Activated CD8-positive, alpha-beta T cell treated with anti-CD3 and anti-CD28 coated beads, Interleukin-2, amount 10 ng/mL, durations not matched to agents 7 days and 5 days (primary cell): ENCODE measurements at places on chromosomes 3 and 15. TPM values are rescaled to one million over a fixed set of nuclear protein-coding genes. Genes with fewer than 3 reads are reported as not detected.

The ITIH1 gene
- total RNA-seq = not detected

The EIF4A2 gene
- total RNA-seq = 365 TPM

The LIPC gene
- 4.4 TPM for total RNA-seq

The C3orf18 gene
- total RNA-seq = 61.6 TPM

The CCDC191 gene
- total RNA-seq = 2.4 TPM

The CISH gene
- total RNA-seq = 394 TPM

The KBTBD8 gene
- 12.9 TPM for total RNA-seq

The SMCO1 gene
- not detected for total RNA-seq

- no peak for DNase-seq
- no peaks in the 10 kb centered on the region for H3K36me3 ChIP-seq
- no peak overlapping the region for H3K27ac ChIP-seq
These were observed 8.7 kb downstream of the BTD start for GRCh38 chr3:15610082-15610759.

DNA sequence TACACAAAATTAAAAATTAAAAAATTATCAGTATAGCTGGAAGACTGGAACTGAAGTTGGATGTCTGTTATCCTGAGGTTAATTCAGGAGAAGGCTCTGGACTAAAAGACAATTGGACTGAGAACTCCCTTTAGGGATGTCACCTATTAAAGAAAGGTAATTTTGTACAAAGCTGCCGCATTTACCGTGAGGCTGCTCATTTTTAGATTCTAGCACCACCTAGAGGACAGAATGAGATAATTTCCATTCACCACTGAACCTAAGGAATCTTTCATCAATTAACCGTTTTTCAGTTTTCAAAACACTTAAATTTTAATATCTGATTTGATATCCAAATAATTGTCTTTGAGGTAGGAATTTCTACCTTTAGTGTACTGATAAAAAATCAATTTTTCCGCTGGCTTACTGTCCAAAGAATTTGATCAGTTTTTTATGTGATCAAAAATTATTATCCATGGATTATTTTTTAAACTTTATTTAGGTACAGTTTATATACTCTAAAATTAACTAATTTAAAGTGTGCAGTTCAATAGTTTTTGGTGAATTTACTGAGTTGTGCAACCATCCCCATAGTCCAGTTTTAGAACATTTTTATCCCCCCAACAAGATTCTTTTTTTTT, 106.7 kb upstream of the TNIK start:
- H3K4me1 ChIP-seq = peaks cover 17% of the 10 kb centered on the region
- no peaks in the 10 kb centered on the region for H3K36me3 ChIP-seq
- no peak overlapping the region for H3K4me3 ChIP-seq
- H3K27me3 ChIP-seq = peaks cover 13% of the 10 kb centered on the region
- no peak for DNase-seq
- H3K27ac ChIP-seq = no peak overlapping the region

DNA sequence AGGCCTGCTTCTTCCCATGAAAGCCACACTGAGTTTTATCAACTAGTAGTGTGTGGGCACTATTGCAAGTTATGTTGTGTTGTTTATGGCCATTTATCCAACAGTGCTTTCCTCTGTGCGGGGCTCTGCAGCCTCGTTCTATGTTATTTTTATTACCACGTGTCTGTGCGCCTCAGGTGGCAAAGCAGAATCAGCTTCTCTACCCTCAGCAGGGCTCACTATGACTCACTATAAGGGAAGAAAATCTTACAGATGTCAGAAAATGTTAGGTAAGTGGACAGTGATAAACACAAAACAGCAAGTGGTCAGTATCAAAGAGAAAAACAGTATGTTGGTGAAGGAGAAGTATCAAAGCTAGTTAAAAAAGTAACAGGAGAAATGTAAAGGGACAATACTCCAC, 61.4 kb downstream of the MOBP start:
- no peak overlapping the region for H3K4me3 ChIP-seq
- no peak overlapping the region for H3K27ac ChIP-seq
- H3K4me1 ChIP-seq = no peaks in the 10 kb centered on the region
- H3K27me3 ChIP-seq = peaks cover 15% of the 10 kb centered on the region

DNA sequence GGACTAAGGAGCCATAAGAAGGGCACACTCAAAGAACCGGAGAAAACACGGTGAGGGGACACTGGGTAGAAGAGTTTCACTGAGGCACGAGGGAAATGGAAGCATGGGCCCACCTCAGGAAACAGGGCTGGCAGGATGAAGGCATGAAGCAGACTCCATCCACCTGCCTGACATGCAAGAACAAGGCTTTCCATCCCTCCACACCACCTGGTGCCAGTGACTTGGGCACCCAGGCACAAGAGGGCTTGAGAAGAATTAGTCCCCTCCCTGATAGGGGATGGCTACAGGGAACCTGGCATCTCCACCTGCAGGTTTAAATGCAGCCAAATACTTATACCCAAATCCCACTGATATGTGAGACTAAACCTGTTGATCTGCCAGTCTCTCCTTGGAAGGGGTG, 38.9 kb upstream of the PPP2R3A start:
- H3K27me3 ChIP-seq = no peaks in the 10 kb centered on the region
- H3K27ac ChIP-seq = no peak overlapping the region
- H3K36me3 ChIP-seq = no peaks in the 10 kb centered on the region
- H3K4me1 ChIP-seq = no peaks in the 10 kb centered on the region
- no peak for DNase-seq

DNA sequence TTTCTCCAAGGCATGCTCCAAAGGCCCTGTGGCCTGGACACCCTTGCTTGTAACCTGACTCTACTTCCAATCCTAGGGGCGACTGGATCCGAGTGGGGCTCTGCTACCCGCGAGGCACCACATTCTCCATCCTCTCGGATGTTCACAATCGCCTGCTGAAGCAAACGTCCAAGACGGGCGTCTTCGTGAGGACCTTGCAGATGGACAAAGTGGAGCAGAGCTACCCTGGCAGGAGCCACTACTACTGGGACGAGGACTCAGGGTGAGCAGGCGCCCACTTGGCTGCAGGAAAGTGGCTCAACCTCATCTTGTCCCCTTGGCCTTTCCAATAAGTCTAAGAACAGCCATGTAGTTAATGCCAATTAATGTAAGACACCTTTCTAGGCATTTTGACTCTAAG, 51.9 kb downstream of the MESD start:
- DNase-seq = no peak
- H3K27me3 ChIP-seq = no peaks in the 10 kb centered on the region
- H3K4me1 ChIP-seq = peaks cover 8% of the 10 kb centered on the region
- H3K27ac ChIP-seq = no peak overlapping the region

- no peak overlapping the region for H3K27ac ChIP-seq
- H3K27me3 ChIP-seq = peaks cover 38% of the 10 kb centered on the region
- no peaks in the 10 kb centered on the region for H3K36me3 ChIP-seq
- H3K4me1 ChIP-seq = peaks cover 7% of the 10 kb centered on the region
These were observed 156.4 kb upstream of the FRMD4B start for GRCh38 chr3:69542089-69542804.

DNA sequence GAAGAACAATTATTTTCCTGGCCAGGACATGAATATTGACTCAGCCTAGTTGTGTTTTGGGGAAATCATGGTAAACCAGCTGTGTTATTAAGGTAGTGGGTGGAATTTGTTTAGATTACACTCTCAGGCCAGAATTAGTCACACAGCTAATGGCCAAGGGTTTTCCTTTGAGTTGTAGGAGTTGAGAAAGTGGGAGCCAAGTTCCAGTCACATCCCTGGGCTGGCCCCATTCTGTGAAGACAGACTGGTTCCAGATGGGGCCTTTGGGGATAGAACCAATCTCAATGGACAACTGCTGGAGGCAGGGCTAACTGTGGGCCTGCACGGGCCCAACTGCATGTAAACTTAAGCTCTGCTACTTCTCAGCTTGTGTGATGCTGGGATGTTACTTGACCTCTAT, 1.4 kb upstream of the RASL12 start:
- H3K27ac ChIP-seq = no peak overlapping the region
- no peak for DNase-seq
- H3K27me3 ChIP-seq = peaks cover 39% of the 10 kb centered on the region
- H3K4me1 ChIP-seq = peaks cover 2% of the 10 kb centered on the region
- no peak overlapping the region for H3K4me3 ChIP-seq

DNA sequence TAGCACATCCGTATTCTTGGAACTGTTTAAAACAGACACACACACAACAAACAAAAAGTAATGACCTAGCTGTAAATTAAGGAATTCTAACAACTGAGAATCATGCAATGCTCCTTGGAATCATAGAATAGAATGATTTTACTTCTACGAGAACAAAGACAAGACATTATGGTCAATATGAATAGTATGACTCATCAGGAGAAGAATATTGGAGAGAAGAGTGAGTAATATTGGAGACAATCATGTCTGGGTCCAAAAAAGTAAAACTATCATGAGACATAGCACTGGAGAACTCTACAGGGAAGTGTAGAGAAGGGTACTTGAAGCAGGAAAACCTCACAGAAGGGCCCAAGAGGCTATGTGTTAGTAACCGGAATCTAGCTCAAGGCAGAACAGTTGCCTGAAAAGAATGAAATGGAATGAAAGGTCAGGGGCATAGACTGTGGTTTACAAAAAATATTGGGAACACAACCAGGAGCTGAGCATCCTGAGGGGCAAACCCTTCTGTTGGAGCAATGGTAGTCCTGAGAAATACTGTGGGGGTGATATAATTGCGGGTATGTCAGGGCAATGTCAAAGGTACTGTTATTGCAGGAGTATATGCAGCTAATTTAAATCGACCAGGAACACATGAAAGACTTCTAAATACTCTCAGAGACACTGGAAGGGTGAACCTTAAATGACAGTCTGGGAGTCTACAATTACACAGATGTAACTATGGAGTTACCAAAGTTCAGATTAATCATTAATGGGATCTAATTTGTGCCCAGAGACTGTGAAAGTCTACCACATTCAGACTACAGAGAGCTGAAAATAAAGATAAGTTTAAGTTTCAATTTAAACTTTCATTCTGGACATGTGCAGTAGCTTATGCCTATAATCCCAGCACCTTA, 201.2 kb downstream of the BCHE start:
- no peaks in the 10 kb centered on the region for H3K4me1 ChIP-seq
- no peak overlapping the region for H3K27ac ChIP-seq
- H3K27me3 ChIP-seq = no peaks in the 10 kb centered on the region
- DNase-seq = no peak
- no peaks in the 10 kb centered on the region for H3K36me3 ChIP-seq

- H3K4me3 ChIP-seq = no peak overlapping the region
- no peaks in the 10 kb centered on the region for H3K36me3 ChIP-seq
- DNase-seq = no peak
- no peaks in the 10 kb centered on the region for H3K27me3 ChIP-seq
- no peaks in the 10 kb centered on the region for H3K4me1 ChIP-seq
These were observed 63.3 kb upstream of the TPM1 start for GRCh38 chr15:62979252-62979651.

- DNase-seq = peak; percentile 70
- H3K4me1 ChIP-seq = peaks cover 32% of the 10 kb centered on the region
These were observed 623 bp downstream of the ZNF639 start for GRCh38 chr3:179323197-179324110.
